Muscle of back (tissue), 13 donors: ENCODE measurements at places on chromosomes 11 and 22. TPM values are rescaled to one million over a fixed set of nuclear protein-coding genes. Genes with fewer than 3 reads are reported as not detected.

Gene OR52W1
- polyA plus RNA-seq: not detected

Gene KCNK4
- not detected for polyA plus RNA-seq

DNA sequence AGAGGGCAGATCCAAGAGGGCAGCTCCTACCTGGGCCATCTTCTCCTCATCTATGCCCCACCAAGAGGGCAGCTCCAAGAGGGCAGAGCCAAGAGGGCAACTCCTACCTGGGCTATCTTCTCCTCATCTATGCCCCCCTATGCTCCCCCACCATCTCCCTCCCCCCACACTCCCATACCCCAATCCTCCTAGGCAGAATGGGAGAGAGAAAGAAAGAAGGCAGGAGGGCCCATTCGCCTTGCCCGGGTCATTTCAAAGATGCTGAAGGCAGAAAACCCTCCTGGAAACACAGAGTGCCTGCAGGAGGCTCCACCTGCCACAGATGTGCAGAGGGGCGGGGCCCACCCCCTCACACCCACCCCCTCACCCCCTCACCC is 78.5 kb downstream of the BUD13 start:
- no peak for DNase-seq

DNA sequence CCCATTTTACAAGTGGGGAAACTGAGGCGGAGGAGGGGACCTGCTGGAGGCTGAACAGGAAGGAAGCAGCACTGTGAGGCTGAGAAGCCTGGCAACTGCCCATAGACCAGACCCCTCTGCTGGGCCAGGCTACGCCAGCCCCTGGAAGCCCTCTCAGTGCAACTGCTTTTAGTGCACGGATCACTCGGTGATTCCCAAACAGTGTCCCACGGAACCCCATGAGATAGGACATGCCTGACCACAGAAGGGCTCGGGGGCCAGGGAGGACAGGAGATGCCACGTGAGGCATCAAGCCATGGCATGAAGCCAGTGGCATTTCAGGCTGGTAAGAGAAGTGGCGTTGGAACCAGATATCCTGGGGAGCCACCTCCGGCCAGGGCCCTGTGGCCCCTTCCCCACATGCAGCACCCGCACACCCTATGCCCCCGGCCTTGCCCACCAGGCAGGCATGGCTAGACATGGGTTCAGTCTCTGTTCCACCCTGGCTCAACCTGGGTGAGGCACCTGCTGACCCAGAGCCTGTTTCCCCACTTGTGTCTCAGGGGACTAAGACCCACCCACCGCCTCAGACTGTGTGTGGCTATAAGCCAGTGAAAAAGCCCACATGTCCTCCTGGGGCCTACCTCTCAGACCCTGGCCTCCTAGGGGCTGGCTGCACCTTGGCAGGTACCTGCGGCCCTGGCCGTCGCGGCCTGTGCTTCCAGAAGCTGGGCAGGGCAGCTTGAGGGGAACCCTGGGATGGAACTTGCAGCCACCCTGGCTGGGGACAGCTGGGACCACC is 84.1 kb downstream of the WNT7B start:
- DNase-seq: no peak

DNA sequence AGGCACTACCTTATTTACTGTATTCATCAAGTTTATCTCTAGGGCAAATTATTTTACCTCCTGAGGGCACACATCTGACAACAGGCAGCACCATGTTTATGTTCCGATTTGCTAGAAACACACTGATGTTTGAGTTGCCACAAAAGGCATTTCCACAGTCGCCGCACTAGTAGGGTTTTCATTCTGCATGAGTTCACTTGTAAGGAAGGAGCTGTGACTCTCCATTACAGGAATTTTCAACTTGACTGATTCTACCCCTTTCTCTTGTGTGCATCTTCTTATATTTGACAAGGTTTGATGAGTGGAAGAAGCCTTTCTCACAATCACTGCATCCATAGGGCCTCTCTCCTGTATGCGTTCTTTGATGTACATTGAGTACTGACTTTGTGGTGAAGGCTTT is 455.9 kb upstream of the CNTN5 start:
- no peak for DNase-seq
